ENCODE measurements at places on chromosomes 11 and 22.

DNA sequence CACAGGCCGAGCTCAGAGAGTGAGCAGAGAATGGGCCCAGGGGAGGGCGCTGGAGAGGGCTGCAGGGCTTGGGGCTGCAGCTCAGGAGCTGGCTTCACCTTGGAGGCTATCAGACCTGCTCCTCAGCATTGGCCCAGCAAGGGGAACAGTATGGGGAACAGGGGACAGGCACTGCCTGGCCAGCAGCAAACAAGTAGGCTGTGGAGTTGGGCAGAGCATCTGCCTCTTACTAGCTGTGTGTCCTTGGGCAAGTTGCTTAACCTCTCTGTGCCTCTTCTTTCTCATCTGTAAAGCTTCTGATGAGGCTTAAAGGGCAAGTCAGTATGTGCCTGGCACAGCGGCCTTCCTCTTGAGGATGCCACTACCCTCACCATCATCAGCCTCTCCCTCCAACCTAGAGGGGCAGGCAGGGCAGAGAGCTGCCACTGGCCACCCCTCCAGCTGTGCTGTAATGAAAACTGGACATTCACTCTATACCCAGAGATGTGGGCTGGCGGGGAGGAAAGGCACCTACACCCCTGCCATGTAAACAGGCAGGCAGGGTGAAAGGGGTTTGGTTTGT is 7.5 kb upstream of the CDKN1C start:
- DNase-seq, result no peak

DNA sequence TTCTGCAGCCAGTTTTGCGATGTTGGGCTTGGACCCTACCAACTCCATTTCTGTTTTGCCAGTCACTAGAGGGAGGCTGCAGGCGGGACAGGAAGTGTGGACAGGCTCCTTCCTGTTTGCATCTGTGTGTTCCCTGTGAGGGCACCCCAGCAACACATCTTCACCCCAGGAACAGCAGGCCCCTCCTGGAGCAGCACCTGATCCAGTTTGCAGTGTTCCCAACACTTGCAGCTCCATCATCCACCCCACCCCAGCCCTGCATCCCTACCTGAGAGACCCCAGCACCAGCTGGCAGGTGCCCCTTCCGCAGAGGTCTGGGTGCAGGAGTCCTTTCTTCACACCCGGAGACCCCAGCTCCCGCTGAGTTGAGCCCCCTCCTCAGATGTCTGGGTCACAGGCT is 7.4 kb upstream of the VSIG10L2 start:
- DNase-seq, result no peak

DNA sequence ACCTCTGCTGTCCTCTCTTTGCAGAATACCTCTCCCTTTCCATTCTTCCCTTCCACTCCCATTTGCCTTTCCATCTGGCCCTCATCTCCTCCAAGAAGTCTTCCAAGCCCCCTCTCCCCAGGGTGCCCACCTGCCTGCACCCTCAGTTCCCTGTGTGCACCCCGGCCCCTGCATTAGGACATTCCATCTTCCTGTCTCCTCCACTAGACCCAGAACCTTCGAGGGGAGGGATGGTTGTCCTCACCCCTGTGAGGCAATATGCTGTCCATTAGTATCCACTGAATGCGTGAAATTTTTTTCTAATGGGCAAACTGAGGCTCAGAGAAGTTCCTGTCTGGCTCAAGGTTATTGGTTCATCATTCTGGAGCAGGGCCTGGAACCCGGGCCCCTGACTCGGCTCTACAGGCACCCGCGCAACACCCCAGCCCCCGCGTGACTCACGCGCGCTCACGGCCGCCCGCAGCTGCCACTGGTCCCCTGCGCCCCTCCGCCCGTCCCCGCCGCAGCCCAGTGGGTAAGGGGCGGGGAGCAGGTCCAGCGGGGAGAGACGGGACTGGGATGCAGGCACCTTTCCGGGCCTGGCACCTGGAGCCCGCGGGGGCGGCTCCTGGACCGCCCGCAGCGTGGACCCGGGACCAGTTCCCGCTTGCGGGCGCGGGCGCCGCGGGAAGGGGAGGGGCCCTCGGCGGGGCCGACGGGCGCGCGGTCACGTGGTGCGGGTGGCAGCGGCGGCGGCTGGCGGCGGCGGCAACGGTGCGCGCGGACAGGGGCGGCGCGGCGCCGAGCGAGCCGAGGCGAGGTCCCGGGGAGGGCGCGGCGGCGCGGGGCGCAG is 7.0 kb downstream of the SEPTIN3 start:
- DNase-seq, result no peak

DNA sequence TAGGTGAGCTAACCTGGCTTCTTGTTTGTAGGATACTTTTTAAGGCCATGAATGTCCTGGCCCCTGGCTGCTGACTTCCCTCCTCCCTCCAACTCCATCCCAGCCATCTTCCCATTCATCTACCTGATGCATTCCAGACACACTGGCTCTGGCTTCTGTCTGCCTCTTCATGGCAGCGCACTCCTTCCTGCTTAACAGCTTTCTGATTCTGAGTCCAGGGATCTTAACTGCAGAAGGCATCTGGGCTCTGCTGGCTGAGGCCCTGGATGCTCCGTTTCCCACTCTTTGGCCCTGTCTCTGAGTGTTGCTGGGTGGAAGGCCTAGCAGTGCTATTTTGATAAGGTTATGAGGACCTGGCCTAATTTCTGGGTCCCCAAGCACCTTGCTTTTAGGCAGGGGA is 1.8 kb upstream of the THY1 start:
- no peak for DNase-seq

GRCh38 chr11:64457416-64458010 is 98.6 kb downstream of the RPS6KA4 start:
- no peak for DNase-seq

- DNase-seq, result no peak
These were observed 31.4 kb downstream of the PAK1 start for GRCh38 chr11:77442394-77443053.

GRCh38 chr11:7591987-7592386 is 78.2 kb downstream of the PPFIBP2 start:
- DNase-seq, result no peak

DNA sequence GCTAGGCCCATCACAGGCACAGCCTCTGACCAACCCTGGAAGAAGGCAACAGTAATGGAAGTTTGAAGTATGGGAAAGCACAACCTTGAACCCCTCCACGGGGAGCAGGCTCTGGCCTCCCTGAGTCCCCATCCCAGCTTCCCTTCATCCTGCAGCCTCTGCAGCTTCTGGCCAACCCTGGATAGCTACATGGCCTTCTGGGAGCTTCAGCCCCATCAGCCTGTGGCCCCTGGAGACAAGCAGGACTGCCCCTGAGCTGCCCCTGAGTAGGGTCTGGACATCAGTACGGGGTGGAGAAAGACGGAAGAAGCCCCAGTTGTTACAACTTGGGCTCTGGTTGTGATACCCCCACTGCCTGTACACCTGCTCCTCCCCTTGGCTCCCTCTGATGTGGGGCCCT is 113.8 kb upstream of the CD82 start:
- DNase-seq, result no peak

- DNase-seq, result no peak
These were observed 26.7 kb downstream of the RRP8 start for GRCh38 chr11:6576471-6577373.

DNA sequence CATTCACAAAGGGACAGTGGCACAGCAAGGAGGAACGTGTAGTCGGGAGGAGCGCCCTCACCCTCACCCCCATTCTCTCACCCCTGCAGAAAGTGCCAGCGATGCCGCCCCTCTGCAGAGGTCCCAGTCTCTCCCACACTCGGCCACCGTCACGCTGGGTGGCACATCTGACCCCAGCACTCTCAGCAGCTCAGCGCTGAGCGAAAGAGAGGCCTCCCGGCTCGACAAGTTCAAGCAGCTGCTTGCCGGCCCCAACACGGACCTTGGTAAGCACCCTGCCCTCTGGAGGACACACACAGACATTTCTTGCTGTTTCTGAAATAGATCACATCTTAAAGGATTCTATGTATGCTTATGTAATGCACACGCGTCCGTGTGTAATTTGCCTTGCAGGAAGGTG is 34.9 kb downstream of the TBC1D22A start:
- DNase-seq, result no peak

DNA sequence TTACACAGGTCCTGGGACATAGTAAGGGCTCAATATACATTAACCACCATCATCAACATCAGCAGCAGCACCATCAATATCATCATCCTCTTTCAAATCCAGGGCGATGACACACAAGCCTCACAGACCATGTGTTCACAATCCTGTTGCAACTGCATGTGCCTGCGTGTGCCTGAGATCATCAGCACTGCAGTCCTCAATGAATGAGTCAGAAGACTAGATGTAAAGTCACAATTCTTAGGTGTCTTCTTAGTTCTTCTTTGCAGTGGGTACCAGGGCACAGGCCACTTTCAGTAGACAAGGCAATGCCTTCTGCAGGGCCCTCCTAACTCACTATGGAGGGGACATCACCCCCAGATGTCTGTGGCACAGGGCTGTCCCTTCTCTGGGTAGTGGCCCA is 111.1 kb downstream of the MYO18B start:
- no peak for DNase-seq

- no peak for DNase-seq
These were observed 301.7 kb downstream of the BRD1 start for GRCh38 chr22:49525801-49526535.

- no peak for DNase-seq
These were observed 13.7 kb downstream of the SAA4 start for GRCh38 chr11:18222814-18223421.

GRCh38 chr11:70476669-70477068 is 78.3 kb downstream of the CTTN start:
- DNase-seq, result no peak

- no peak for DNase-seq
These were observed 1.7 kb upstream of the LINC01488 start for GRCh38 chr11:69479591-69480271.

DNA sequence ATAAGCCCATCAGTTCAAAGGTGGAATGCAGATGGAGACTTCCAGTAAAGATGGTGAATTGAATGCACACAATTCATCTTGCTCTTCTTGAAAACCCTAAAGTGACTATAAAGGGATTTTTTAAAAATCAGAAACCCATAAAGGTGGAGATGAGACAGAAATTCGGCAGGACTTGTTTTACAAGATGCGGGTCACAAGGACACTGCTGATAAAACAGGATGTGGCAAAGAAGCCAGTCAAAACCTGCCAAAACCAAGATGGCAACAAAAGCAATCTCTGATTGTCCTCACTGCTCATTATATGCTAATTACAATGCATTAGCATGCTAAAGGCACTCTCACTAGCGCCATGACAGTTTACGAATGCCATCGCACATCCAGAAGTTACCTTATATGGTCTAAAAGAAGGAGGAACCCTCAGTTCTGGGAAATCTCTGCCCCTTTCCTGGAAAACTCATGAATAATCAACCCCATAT is 137.1 kb downstream of the NECTIN1 start:
- no peak for DNase-seq

- DNase-seq, result no peak
These were observed 185.2 kb upstream of the DDI1 start for GRCh38 chr11:103851166-103851651.

- no peak for DNase-seq
These were observed 23.6 kb upstream of the PDE2A start for GRCh38 chr11:72697814-72698213.

DNA sequence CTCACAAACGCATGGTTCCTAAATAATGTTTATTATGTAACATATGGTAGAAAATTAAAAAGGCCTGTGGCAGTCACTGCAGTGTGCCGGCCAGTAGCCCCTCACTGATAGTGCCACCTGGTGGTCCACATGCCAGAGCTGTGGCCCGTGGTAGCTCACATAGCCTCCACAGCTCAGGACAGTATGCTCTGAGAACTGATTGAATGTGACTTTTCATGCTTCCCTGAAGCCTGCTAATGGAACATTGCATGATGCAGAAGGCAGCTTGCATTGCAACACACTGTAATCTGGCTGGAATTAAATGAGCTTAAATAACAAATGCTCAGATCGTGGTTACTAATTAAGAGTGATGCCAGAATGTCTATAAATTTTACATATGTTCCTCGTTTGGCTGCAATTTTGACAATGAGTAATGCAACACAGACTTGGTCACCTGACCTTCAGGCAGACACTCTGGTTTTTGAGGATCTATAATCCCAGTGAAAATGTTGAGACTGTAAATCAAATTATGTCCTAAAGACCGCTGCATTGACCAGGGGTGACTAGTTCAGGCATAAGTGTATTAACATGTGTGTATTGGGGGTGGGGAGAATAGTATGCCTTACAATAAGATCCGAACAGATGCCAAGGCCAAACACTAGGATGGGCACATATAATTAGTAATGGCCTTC is 566.4 kb downstream of the METTL15 start:
- no peak for DNase-seq

- DNase-seq, result no peak
These were observed 204.8 kb downstream of the SWAP70 start for GRCh38 chr11:9868641-9869040.

GRCh38 chr22:21014726-21015465 is at the start of gene P2RX6:
TSS of gene P2RX6 (plus strand) at chr22:21015165. CDS start at chr22:21015175, 10 bp downstream.
- no peak for DNase-seq

DNA sequence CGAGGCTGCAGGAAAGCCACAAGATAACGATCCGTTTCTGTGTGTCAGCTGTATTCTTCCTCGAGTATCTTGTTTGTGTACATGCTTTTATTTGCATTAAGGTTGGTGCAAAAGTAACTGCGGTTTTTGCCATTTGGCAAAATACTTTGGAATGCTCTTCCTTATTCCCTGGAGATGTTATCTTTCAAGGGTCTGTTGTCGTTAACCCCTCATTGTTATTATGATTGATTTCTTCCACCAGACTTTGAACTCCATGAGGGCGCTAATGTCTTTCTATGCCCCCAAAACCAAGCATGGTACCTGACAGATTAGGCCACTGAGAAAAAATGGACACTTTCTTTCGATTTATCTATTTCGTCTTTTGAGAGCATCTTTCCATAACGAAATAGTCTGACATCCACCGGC is 563 bp upstream of the PSMA1 start:
- no peak for DNase-seq

- no peak for DNase-seq
These were observed 116.1 kb downstream of the UVRAG start for GRCh38 chr11:75931124-75931523.

DNA sequence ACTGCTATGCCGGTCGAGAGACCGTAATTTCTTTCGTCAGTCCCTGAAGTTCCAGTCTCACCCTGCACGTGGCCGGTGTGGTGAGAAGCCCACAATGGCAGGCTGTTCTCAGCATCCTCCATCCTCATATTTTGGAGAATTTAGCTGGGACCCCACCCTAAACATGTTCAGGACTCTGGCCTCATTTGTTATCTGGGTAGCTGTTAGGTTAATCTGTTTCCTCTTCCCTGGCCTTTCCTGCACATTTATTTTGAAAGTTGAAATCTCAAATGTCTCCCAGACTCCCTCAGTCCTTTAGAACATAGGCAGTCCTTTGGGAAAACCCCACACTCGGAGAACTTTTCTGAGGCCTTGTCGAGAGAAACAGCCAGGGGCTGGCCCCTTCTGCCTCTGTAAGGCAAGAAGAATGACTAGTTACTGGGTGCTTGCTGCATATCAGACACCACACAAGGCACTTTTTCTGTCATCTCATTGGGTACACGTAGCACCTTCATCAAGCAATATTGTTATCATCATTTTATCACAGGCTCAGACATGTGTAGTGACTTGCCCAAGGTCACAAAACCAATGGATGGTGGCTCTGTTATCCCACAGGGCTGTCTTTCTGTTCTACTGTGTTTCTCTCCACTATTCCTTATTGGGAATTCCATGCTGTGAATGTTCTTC is 109.3 kb upstream of the CRYBB3 start:
- no peak for DNase-seq

- no peak for DNase-seq
These were observed 6.8 kb upstream of the P2RY6 start for GRCh38 chr11:73265278-73265810.

Data from NCI-H187 treated with DMSO at 0.1 percent for 48 hours (cell line).